Islet precursor cell (in vitro differentiated cells): ENCODE measurements at places on chromosomes 2 and 18.

DNA sequence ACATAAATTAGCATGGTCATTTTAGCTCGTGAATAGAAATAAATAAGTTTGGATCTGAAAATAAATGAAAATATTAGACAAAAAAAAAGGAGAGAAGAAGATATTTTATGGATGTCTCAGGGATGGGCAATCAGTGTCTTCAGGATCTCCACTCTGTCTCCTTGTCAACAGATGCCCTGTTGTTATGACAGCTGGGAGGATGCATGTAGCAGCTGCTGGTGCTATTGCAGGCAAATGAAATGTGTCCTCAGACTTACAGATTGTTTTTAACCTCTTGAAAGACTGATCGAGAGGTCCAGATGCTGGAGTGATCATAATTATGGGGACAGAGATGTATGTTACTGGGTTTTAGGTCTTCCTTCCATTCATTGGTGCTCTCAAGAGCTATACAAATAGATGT, 24.7 kb upstream of the ARL4C start:
- peak; percentile 12 for DNase-seq

GRCh38 chr2:199364153-199364552, 93.6 kb downstream of the SATB2 start:
- DNase-seq: no peak

DNA sequence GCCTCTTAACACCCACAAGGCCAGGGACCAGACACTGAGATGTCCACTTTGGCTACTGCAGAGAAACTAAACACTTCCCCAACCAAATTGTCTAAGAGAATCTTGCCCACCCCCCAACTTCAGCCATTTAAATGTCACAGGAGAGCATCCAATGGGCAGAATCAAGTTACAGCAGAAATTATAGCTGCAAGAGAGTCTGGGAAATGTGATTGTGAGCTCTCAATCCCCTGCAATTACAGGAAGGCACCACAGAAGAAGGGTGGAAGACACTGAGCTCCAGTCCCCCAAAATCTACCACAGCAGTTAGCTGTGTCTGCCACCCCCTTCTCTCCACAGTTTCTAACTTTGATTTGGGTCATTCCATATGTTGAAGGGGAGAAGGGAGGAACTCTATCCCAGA, 103.5 kb upstream of the ATL2 start:
- DNase-seq: no peak

DNA sequence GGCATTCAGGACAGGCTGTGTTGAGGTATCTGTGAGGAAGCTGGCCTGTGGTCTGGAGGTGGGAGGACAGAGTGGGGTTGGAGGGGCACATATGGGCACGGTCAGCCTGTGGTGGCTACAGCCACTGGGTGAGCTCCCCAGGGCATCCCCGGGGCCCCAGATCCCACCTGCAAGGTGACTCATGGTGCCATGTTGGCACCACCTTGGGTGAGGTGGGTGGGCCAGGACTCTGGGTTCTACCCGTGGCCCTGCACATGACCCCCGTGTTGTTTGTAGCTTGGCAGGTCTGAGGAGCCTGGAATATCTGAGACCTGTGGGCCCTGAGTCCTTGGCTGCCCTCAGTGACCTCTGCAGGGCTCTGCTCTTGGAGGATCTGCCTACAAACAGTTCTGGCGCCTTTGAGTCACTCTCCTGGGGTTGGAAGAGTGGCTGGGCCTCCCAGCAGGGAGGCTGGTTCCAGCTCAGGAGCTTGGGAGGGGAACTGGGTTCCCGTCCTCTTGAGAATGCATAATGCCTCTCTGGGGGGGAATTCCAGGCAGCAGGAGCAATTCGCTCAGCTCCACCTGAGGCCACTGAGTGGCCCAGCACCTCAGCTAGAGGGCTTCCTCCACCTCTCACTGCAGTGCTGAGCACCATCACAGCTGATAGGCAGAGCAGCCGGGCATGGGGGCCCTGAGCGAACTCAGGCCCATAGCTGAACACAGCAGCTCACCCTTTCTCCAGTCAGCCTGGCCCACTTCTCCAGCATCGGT, 105.1 kb downstream of the DYSF start:
- DNase-seq: peak; percentile 79

DNA sequence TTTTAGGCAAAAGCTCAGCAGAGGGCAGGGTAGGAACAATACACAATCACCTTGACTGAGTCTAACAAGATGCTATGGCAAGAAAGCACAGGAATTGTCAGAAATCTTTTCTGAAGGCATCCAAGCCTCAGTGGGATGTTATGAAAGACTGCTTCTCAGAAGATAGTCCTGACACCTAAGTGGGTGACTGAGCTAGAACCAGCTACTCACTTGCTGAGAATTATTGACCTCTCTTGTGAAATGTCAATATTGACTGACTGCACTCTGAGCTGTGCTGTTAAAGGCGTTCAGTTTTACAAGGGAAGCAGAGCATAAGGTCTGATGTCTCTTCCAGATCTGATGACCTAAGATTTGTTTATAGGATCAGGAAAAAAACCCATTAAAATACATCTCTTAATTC, 46.1 kb downstream of the TACR1 start:
- no peak for DNase-seq

GRCh38 chr2:8241317-8241716, 440.5 kb upstream of the ID2 start:
- DNase-seq: no peak

GRCh38 chr18:45626330-45627203, 11.3 kb downstream of the SLC14A2 start:
- peak; percentile 92 for DNase-seq

DNA sequence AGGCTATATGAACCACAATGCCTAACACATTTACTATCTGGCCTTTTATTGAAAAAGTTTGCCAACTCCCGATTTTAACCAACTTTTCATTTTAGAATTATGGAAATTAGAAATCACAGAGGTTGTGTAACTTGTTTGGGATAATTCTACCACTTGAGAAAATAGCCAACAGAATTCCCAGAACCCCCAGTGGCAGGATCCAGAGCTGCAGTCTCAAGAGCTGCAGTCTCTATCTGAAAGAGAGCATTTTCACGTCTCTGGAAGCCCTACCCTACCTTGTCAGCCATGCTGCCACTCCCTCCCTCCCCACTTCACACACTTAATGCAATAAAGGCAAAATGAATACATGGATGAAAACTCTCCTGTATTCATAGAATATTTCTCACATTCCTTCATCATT, 23.4 kb upstream of the TSPYL6 start:
- no peak for DNase-seq

- no peak for DNase-seq
Measured at GRCh38 chr2:71256421-71256820, 29.5 kb upstream of the PAIP2B start.

- DNase-seq: peak; percentile 93
Measured at GRCh38 chr2:15730545-15731212, 139.0 kb downstream of the DDX1 start.

GRCh38 chr2:241412144-241412543, 56.1 kb downstream of the FARP2 start:
- DNase-seq: no peak

DNA sequence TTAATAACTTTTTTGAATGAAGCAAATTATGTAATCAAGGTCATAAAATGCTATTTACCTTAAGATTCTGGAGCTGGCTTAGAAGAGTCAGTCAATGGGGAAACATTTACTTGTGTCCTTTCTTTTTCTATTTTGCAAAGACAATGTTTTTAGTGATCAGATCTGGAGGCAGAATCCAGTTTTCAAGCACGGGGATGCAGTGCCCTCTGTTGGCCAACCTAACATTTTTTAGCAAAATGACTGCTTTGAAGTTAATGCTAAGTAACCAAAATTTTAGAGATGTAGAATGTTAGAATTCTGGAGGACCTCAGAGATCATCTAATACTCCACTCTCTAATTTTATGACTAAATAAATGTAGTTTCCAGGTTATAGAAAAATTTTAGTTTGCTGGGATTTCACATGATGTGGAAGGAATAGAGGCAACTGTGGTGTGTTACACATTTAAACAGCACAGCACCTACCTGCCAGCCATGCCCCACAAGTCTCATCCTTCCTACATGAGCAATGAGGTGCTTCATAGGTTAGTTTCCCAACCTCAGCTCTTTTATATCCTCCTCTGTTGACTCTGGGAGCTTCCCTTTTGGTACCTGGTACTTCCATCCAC, 23.6 kb upstream of the SLC9A4 start:
- no peak for DNase-seq

GRCh38 chr2:126029316-126029715, 626.6 kb upstream of the GYPC start:
- DNase-seq: peak; percentile 64

DNA sequence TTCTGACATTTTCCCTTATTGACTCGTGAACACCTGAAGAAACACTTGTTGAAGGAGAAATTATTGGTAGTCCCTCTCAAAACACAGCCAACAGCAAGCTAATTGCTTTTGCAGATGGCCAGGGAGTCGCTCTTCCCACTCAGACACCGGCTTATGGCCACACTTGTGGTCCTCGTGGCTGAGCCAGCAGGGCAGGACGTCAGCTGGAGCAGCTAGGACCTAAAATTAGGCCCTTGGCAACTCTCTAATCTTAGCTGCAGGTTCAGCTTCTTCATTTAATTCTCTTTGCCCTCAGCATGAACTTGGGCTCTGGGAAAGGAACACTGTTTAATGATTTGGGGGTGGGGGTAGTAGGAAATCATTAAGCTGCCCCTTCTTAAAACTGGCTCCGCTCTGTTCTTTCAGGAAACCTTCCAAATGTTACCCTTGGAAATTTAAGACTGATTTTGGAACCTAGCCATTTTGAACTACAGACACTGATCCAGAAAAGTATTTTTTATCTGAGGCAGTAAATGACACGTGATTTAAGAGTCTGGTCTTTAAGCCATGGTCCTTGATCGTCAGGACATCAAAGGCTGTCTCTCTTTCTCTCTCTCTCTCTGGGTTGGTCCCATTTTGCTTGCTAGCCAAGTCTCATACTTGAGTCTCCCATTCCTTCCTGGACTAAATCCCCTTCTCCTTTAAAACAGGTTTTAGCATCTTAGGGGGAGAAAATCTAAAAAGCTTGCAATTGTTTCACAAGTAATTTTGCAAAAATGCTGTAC, 77.5 kb downstream of the CDK15 start:
- no peak for DNase-seq
